ENCODE measurements at places on chromosomes 1 and 21.

- no peak for DNase-seq
Observed at GRCh38 chr1:44300852-44301251, 54.2 kb downstream of the ERI3 start.

DNA sequence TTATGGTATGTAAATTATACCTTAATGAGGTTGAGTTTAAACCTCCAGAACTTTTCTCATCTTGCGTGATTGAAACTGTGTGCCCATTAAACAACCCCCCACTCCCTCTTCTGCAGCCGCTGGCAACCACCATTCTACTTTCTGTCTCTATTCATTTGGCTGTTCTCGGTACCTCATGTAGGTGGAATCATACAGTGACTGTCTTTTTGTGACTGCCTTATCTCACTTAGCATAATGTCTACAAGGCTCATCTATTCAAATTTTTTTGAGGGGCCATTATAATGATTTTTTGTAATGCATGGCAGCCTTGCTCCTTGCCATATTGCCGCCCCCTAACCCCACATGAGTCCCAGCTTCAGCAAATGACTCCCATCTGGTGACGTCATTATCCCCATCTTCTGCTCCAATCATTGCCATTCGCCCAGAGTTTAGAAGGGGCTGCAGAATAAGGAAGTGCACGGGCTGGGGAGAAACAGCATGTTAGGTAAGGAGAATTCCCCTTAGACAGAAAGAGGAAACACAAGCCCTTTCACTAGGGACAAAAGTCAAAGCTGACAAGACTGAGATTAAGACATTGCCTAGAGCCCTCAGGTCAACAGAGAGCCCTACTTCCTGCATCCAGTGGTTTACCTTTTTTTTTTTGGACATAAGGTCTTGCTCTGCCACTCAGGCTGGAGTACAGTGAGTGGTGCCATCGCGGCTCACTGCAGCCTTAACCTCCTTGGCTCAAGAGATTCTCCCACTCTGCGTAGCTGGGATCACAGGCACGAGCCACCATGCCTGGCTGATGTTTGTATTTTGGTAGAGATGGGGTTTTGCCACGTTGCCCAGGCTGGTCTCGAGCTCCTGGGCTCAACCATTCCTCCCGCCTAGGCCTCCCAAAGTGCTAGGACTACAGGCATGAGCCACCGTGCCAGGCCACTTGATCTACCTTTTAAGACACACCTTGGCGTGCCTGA, 78.4 kb upstream of the ERRFI1 start:
- DNase-seq: no peak

- DNase-seq: no peak
Observed at GRCh38 chr21:18369115-18369514, 34.5 kb downstream of the TMPRSS15 start.

DNA sequence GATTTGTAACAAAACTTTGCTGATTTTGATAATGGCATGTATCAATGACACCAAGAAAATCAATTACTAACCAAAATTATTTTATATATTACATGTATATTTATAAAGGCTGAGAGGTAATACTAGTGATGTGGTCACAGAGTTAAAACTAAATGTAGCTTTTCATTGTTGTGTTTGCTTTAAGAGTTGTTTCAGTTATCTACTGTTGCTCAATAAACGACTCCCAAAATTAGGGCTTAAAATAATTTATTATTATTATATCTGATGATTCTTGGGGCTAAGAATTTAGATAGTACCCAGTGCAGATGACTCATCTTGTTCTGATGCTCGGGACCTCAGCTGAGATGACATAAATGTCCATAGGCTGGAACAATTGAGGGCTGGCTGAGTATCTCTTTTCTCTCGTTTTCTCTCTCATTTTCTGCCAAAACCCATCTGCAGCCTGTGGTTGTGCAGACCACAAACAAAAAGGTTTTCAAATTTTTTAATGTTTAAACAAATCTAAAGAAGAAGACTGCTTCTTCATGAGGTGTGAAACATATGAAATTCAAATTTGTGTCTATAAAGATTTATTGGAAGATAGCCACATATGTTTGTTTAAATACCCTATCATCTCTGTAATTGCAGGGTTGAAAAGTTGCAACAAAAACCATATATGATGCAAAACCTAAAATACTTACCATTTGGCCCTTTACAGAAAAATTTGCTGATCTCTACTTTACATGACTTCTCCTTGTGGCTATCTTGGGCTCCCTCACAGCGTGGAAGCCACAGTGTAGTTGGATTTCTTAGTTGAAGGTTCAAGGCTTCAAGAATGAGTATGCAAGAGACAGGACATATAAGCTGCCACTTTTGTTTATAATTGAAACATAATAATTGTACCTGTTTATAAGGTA, 14.8 kb upstream of the PTPRC start:
- DNase-seq: no peak

DNA sequence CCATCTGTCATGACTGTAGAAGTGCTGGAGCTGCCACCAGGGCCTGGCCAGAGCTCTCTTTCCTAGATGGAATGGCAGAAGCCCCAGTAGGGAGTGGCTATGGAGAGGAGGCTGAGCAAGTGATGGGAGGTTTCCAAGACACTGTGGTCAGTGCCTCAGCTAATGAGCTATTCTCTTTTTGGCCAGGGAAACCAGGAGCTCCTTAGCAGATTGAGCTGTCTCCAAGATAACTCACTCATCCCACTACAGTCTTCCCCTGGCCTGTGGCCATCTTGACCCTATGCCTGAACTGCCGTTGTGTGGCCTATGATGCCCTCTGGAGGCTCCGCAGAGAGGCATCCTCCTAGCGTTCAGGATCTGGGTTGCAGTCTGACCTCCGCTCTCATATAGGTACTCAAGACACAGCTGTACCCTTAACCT, 60.5 kb downstream of the ERI3 start:
- no peak for DNase-seq

GRCh38 chr1:81920245-81920740, 119.6 kb downstream of the ADGRL2 start:
- no peak for DNase-seq

GRCh38 chr1:242030071-242030470, 31.2 kb upstream of the MAP1LC3C start:
- no peak for DNase-seq

DNA sequence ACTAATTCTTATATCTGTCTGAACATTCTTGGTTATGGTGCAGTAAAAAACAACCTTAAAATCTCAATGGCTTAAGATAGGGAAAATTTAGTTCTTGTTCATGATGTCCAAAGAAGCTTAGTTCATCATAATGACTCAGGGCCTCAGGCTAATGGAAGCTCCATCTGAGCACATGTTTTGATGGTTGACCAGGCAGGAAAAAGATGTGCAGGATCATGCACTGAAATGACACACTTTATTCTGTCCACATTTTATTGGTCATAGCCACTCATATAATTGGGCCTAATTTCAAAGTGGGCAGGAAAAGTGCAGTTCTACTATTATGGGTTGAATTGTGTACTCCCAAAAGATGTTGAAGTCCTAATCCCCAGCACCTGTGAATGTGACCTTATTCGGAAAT, 198.2 kb downstream of the CENPF start:
- DNase-seq: no peak

DNA sequence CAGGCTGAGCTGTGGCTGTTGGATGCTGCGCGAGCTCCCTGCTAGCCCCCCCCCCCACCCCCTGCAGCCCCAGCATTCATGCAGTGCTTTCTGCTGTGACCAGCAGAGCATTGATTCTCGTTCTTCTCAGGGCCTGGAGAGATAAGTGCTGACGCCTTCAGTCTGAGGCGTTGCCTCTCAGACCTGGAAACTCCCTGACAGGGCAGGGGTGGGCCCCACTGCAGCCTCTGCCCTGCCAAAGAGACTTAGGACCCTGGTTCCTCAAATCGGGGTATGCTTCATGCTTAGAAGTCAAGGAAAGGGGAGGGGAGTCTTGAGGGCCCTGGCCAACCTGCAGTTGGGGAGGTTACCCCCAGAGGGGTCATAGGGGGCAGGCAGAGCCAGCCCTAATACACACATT, 38.5 kb downstream of the PTPRF start:
- DNase-seq: no peak

DNA sequence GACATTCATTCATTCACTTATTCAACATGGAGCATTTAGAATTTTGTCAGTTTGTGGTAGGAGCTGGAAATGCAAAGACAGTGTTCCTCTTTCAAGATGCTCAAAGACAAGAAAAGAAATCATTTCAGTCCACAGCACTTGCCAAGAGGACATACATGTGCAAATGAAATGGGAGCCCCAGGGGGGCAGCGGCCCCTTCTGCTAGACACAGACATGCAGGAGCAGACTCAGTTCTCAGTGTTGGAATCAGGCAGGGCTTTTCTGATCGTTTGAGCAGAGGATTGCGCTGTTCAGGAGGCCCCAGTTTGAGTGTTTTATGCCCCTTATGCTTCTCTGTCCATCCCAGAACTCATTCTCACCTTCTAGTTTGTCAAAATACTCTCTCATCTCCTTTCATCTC, 35.6 kb upstream of the VASH2 start:
- DNase-seq: no peak

- DNase-seq: peak; percentile 60
Observed at GRCh38 chr1:206685334-206685768, 646 bp downstream of the MAPKAPK2 start.

GRCh38 chr1:91774520-91775203, 111.3 kb downstream of the TGFBR3 start:
- no peak for DNase-seq

DNA sequence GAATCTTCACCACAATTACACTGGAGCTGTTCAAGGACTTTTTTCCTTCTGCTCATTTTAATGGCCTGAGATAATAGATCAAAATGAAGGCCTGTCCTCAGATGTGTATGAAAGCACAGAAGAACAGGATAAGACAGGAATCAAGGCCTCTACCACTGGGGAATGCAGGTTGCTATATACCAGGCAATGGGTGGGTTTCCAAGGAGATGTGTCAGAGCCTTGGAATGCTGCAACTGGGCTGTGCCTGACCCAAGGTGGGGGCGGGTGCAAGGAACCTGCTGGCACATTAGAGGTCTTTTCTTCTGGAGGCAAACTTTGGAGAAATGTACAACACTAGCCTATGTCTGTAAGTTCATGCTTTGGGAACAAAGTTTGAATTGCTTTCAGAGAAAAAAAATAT, 21.7 kb upstream of the LAMC2 start:
- no peak for DNase-seq

DNA sequence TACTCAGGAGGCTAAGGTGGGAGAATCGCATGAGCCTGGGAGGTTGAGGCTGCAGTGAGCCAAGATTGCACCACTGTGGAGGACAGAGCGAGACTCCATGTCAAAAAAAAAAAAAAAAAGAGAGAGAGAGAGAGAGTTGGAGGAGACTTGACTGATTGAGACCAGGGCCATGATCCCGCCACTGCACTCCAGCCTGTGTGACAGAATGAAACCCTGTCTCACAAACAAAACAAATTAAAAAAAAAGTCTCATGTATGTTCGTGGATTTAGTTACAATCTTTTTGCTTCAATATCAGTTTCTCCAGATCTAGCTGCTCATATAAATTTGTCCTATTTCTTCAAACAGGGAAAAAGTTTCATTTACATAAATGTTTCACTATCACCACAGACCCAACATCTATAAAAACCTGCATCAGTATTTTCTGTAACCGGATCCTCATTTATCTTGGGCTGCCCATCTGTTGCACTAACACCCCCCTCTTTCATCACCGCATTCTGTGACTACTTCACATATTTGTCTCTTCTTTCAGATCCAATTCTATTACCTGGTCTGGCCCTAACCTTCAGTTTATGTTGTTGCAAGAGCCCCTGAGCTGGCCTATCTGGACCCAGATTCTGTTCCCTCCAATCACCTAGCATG, 127.0 kb downstream of the GREM2 start:
- DNase-seq: no peak

- no peak for DNase-seq
Observed at GRCh38 chr1:162065016-162065415, 4.5 kb upstream of the NOS1AP start.

DNA sequence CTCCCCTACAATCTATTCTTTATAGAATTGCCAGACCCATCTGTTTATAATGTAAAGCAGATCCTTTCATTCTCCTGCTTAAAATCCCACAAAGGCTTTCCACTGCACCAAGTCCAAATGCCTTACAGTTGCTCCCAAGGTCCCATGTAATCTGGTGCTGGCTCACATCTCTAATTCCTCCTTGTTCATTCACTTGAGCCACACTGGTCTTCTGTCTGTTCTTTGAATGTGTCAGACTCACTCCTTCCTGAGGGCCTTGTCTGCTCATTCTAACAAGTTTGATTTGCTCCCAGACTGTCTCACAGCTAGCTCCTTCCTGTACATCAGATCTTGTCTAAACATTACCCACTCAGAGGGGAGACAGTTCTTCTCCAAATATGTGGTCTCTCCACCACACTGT, 38.9 kb downstream of the ALG14 start:
- no peak for DNase-seq

DNA sequence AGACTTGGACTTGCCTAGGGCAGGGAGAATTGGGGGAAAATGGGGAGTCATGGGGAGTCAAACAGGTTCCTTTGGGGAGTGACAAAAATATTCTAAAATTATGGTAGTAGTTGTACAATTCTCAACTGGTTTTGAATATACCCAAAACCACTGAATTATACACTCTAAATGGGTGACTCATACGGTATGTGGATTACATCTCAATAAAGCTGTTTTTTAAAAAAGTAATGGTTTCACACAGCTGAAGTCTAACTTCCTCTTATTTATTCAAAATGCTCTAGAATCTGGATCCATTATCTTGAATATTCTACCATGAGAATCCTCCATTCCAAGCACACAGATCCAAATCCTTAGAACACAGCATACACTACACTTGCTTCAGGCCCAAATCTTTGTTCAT, 11.1 kb downstream of the EIF4G3 start:
- no peak for DNase-seq

DNA sequence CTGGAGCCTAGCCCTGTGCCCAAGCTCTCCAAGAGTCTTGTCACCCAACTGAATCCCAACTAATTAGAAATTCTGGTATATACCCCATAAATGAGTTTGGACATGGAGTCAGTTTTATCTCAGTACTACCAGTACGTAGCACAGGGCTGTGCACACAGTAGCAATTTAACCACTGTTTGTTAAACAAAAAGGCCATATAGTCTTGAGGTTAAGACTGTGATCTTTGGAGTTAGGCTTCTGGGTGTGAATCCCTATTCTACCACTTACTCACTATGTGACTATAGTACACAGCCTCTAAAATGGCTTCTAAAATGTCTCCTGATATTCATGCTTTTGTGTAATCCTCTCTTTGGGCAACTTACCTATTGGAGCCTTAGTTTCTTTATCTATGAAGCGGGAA, 48.2 kb downstream of the RAB3B start:
- no peak for DNase-seq

DNA sequence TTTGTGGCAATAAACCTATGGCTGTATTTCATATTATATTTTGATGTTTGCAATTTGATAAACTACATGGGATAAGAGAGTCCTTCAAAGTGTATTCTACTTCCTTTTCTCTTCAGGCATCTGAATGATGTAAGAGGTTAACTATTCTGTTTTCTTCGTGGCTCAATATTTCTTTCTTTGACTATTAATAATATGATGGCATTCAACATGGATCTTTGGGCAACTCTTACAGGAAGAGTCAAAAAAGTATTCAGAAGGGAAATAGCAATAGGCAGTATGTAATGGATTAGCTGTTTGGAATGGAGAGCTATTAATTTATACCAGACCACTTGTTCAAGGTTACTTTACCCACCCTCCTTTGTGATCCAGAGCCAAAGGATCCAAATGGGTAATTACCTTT, 74.4 kb downstream of the HMCN1 start:
- DNase-seq: no peak

Measured in activated CD4-positive, alpha-beta T cell treated with anti-CD3 and anti-CD28 coated beads, Interleukin-2, amount 50 U/mL, for 48 hours (primary cell).